ENCODE measurements at places on chromosomes 6 and 20.

DNA sequence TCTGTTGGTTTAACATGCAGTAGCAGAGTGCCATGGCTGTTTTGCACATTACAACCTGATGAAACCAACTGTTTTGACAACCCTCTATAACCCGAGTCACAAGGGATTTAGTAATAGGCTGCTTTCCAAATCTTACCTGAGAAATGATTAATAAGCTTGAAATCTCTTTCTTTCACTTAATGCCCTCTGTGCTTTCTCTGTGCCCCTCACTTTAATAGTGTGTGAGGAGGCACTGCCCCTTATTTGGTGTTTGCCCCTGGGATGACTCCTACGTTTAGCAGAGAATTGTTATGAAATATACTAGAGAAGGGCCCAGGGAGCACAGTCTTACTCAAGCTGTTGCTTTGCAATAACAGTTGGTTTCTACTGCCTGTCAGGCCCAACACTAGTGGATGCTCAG lies 31.0 kb upstream of the PTCHD4 start:
- DNase-seq: no peak

GRCh38 chr20:59678951-59679350 lies 74.6 kb downstream of the PHACTR3 start:
- DNase-seq: no peak

DNA sequence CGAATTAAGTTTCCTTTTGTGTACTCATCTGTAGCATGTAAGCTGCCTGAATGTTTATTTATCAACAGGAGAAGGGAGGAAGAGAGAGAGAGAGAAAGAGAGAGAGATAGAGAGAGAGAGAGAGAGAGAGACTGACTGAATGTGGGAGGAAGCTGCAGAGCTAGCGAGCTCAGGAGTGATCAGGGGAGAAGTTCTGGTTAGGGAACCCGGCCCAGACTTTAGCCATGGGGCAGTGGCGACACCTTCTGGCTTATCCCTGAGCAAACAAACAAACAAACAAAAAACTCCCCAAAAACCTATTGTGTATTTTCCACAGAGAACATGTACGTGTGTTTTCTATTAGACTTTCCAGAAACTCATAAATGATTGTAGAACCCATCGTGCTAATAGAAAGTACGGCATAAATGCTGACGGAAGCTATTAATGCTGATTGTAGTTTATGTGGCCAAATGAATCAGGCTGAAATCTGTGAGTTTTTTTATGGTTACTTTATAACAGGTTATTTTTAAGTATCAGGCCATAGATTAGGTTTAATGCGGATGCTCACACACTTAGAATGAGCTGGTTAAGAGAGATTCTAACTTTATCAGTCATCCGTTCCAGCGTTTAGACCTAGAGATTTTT lies 92.8 kb downstream of the CLIC5 start:
- DNase-seq: peak; percentile 84

GRCh38 chr20:63072231-63072791 lies 65.5 kb upstream of the BHLHE23 start:
- DNase-seq: no peak

- no peak for DNase-seq
Observed at GRCh38 chr6:116406678-116407345, 36.1 kb downstream of the DSE start.

- DNase-seq: no peak
Observed at GRCh38 chr6:149842331-149842730, 21.8 kb downstream of the LRP11 start.

DNA sequence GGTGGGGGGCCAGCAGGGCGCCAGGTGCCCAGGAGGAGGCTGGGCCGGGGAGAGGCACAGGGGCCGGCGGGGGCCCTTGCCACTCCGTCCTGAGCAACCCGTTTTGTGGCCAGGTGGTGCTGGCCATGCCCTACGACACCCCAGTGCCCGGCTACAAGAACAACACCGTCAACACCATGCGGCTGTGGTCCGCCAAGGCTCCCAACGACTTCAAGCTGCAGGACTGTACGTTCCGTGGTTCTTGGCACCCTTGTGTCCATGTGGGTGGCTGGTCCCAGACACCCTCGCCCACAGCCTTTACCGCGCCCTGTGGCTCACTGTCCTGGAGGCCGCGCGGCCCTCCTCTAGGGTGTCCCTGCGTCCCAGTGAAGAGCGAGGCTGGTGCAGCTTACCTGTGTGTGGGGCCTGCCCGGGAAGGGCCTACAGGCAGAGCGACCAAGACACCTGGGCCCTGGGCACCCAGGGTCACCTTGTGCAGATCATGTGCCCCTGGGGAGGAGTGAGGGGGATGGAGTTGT lies 28.7 kb downstream of the PYGB start:
- DNase-seq: peak; percentile 46

GRCh38 chr20:50325215-50325614 lies 134.6 kb downstream of the CEBPB start:
- no peak for DNase-seq

- DNase-seq: no peak
Observed at GRCh38 chr6:162964488-162965140, 236.8 kb downstream of the PACRG start.

GRCh38 chr6:116426551-116426950 lies 34.6 kb upstream of the CALHM6 start:
- DNase-seq: no peak

GRCh38 chr20:2900845-2901592 lies 27.7 kb downstream of the PTPRA start:
- no peak for DNase-seq

All from sciatic nerve (tissue), 2 donors.